Neural crest cell (in vitro differentiated cells): ENCODE measurements at places on chromosomes 16 and 17.

GRCh38 chr16:88991813-88992350 lies 14.9 kb upstream of the CBFA2T3 start:
- no peak for DNase-seq

DNA sequence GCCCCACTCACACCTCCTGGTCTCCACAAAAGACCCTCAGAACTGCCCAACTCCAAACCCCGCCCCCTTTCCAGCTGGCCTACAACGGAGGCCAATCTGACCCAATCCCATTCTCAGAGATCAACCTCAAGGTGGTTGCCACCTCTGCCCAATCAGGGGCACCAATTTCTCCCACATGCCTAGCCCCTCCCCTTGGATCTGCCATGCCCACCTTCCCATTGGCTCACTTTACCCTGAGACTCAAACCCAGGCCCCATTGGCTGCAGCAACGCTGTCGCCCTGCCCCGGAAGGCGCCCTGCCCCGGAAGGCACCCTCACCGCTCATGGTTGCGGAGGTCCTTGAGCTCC lies 10.6 kb downstream of the ZNF668 start:
- DNase-seq: no peak

DNA sequence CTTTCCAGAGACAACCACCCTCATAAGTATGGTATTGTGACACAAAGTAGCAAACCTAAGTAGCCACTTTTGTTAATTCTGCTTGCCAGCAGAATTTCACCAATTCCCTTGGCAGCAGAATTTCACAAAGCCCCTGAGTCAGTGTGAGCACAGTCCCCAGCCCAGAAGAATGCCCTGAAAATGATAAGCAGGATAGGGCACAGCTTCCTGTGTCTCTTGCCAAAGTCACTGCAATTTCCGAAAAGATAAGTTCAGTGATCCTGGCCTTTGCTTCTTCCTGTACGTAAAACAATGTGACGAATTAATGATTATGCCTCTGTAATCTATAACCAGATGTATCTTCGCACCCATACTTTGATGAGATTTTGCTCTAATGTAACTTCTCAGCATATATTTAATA lies 16.0 kb upstream of the WIPF2 start:
- no peak for DNase-seq

DNA sequence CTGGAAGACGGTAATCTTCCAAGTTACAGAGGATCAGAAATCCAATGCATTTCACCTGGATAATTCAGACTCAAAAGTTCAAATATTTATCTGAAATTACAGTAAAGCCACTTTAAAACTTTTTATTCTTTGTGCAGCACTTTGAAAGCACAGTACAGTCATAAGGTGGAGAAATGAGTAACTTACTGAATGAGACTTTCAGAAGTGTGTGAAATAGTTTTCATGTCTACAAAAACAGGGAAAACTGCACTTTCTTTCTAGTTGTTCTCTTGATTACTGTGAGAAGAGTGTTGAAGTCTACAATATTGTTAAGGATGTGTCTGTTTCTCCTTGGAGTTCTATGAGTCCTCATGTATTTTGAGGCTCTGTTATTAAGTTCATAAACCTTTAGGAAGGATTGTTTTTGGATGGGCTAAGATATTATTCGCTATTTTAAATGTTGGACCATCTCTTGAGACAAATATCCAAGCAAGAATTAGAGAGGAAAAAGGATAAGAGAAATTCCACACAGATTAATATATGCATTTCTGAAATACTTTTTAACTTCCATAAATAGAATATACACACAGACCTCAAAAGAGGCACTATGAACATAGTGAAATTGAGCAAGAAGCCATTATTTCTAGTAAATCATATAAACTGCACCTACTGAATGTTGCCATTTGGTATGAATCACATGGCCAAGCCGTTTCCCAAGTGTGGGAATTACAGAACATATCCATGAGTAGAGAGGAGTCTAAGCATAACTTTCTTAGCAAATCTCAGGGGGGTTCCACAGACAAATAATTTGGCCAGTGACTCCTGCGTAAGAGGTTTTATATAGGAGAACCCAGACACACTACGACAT lies 83.6 kb upstream of the PLEKHM1 start:
- DNase-seq: no peak

- DNase-seq: no peak
Measured at GRCh38 chr16:81143921-81144471, 47.8 kb upstream of the GCSH start.

DNA sequence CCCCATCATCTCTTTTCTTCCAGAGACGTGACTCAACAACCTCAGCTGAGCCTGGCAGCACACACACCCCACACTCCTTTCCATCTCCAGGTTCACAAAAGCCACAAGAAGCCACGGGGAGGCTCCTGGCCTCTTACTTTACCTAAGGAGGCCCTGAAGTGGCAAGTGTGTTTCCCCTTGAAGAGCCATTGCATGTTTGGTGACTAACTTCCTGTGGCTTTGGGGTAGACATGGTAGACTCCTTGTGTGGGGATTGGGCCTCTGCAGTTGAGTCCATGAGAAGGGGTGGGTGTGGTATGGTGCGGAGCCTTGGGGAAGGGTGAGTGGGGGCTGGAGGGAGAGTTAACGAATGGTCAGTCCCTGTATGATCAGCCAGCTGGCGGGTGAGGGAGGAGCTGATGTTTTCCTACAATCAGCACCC lies 24.2 kb downstream of the SAP30BP start:
- DNase-seq: no peak

DNA sequence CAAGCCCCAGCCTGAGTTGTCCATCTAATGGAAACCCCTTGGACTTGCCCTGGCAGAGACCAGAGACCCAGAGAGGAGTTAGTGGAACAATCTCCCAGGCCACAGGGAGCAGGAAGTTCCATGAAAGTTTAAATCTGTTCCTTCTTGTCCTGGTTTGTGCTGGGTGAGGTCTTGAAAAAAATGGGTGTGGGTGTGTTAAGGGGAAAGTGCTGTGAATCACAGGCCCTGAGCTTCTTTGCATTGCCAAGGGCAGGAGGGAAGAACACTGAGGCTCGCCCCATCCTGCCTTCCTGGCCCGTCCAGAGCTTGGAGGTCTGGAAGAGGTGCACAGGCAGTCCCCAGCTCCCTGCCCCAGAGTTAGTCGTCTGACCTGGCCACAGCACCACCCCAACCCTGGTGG lies 2.3 kb downstream of the ADORA2B start:
- DNase-seq: no peak

DNA sequence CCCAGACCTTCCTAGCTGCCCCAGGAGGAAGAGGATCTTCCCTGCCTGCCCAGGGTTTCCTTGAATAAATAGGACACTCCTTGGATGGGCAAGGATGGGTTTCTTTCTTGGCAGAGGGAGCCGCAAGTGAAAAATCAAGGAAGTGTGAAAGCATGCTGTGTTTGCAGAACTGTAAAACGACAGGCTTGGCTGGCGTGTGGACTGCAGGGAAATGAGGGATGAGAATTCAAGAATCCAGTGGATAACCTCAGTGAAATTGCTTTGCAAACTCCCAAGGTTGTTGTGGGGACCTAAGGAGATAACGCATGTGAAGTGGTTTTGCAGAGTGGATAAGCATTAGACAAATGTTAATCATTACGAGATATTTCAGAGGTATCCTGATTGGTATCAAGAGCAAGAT lies 20.4 kb downstream of the GPR139 start:
- no peak for DNase-seq

GRCh38 chr17:79987187-79987934 lies 48.3 kb downstream of the TBC1D16 start:
- DNase-seq: no peak

- peak; percentile 33 for DNase-seq
Measured at GRCh38 chr17:12545877-12546513, 119.7 kb upstream of the MYOCD start.

DNA sequence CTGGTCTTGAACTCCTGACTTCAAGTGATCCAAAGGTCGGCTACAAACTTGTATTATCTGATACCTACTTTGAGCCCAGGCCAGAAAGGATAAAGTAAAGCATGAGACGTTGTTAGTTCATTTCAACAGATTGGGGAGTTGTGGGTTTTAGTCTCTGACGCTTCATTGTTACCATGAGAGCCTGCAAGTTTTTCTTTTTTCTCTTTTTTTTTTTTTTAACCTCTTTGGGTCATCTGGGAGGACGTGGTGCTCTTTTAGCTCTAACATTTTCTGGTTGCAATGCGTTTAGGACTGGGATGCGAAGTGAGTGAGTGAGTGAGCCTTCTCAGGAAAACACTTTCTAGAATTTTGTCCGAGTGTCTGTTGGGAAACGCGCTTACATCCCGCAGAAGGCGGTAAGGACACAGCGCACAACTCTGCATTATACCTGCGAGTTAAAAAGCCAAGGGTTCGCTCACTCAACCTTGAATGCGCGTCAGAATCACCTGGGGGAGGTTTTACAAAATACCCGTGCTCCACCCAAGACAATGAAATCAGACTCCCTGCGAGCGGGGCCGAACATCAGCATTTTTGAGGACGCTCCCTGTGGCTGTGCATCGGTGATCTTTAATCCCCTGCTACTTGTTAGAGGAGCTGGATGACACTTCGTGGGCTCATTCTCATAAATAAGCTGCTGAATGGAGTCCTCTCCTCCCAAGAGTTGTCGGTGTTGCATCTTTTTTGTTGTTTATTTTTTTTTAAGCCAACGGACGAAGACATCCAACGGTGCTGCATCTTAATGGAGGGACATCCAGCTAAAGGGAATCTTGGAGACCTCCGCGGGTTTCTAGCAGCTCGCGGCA lies 629 bp upstream of the RNF135 start:
- DNase-seq: no peak

DNA sequence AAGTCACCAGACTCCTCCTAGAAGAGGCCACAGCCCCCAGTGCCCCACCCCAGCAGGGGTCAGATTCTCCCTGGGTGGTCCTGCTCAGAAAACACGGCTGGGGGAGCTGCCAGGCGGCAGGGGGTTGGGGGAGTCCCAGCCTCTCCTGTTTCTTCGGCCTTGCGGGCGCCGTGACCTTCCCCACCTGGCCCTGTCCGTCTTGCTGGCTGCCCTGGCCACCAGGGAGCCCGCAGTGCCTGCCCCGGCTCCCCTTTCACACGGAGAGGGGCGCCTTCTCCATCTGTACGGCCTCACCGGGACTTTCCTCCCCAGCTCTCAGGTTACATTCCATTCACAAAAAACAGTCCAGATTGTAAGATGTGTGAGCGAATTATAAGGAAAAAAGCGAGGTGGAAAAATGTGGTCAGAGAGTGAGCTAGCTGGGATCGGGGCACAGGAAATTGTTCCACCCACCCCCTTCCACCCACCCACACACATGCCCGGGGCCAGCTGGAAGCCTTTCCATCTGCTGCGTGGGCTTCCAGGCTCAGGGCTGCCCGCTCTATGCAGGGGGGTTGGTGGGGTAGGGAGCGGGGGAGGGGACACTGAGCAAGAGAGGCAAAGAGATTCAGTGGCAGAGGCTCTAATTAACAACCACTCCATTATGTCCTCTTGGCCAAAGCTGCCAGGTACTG lies 14.6 kb upstream of the CIBAR2 start:
- DNase-seq: no peak

GRCh38 chr16:55147396-55147795 lies 176.6 kb upstream of the IRX6 start:
- no peak for DNase-seq

- DNase-seq: no peak
Measured at GRCh38 chr16:6209355-6209930, 1111.8 kb upstream of the EEF2KMT start.

DNA sequence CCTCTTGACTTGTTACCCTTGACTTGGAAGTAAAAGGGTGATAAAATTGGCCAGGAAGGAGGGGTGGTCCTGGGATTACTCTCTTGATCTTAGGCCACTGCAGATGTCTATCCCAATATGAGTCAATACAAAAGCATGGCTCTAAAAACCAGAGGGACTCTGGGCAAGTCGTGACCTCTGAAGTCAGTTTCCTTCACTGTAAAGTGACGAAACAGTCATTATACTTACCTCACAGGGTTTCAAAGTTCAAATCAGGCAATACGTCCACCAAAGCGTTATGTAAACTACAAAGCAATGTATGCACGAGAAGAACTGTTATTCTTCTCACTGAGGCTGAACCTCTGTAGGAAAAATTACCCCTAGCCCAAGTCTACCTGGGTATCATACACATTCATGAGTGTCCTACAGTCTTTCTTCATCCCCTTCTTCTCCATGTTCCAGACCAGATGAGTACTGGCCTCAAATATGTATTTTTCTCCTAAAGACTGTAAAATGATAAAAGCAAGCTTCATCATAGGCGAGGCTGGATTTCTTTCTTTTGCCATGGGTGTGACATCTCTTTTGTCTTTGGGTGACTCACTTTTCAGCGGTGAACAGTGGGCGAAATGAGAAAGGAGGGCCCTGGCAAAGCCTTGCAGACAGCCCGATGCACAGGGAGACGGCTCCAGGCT lies 34.5 kb upstream of the CLEC18B start:
- no peak for DNase-seq

- no peak for DNase-seq
Measured at GRCh38 chr17:2688351-2689342, 22.9 kb downstream of the CLUH start.

DNA sequence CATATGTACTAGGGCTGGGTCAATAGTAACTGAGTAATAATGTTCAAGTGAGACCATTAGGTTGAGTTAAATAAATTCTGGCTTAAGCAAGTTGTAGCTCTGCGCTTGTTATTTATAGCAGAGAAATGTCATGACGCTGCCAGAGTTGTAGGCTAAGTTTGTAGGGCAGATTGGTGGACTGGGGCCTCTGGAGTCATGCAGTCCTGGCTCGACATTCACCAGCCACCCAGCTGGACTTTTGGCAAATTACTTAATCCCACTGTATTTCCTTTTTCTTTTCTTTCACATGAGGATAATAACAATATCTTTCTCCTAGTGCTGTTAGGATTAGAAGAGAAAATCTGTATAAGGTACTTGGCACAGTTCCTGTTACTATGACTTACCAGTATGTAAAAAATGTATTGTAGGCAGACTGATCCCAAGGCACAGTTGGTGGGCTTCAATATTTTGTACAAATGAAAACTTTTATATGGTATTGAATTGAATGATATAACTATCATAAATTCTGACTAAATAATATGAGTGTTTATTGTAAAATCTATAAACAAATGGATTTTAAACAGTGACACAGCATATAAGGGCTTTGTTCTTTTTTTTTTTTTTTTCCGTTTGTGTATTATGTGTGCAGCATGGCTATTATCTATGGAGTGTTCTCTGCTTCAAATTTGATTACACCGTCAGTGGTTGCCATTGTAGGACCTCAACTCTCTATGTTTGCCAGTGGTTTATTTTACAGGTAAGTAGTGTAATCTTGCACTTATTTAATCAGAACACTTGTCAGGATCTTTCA lies 2.6 kb downstream of the MFSD11 start:
- no peak for DNase-seq

GRCh38 chr17:78781104-78781892 lies 775 bp downstream of the CYTH1 start:
- peak; percentile 46 for DNase-seq

GRCh38 chr16:79644971-79645667 lies 44.6 kb upstream of the MAF start:
- no peak for DNase-seq

DNA sequence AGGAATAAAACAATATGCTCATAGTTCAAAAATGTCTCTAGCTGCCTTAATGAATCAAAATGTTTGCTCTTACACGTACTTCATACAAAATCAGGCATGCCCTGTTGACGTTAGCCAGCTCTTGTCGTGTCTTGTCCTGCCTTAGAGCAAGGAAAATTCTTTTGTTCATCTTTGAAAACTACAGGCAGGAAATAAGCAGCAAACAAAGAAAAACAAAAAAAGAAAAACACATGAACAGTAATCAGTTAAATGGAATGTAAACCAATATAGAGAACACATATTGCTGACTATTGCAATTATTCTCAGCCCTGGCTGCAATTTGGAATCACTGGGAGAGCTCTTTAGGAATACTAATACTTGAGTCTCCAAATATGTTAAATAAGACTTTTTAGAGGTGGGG lies 1.7 kb downstream of the CAPNS2 start:
- DNase-seq: no peak
